ENCODE measurements at places on chromosomes 12 and 14. TPM values are rescaled to one million over a fixed set of nuclear protein-coding genes. Genes with fewer than 3 reads are reported as not detected.

Gene CD163
- not detected for total RNA-seq

Gene VAMP1
- total RNA-seq: 8.0 TPM

DNA sequence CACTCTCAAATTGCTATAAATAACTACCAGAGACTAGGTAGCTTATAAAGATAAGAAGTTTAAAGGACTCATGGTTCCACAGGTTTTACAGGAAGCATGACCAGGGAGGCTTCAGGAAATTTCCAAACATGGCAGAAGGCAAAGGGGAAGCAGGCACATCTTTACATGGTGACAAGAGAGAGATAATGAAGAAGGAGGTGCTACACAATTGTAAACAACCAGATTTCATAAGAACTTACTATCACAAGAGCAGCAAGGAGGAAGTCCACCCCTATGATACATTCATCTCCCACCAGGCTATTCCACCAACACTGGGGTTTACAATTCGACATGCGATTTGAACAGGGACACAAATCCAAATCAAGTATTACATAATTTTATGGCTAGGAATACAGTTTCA is 257.7 kb downstream of the BTG1 start:
- DNase-seq: no peak

Gene B4GALNT3
- 0.19 TPM for total RNA-seq

Gene KRT82
- total RNA-seq: not detected

- DNase-seq: no peak
Measured at GRCh38 chr12:116694653-116695463, 43.0 kb downstream of the SPRING1 start.

Gene TESPA1
- not detected for total RNA-seq

GRCh38 chr12:28827861-28828260 is 321.2 kb upstream of the FAR2 start:
- DNase-seq: no peak

DNA sequence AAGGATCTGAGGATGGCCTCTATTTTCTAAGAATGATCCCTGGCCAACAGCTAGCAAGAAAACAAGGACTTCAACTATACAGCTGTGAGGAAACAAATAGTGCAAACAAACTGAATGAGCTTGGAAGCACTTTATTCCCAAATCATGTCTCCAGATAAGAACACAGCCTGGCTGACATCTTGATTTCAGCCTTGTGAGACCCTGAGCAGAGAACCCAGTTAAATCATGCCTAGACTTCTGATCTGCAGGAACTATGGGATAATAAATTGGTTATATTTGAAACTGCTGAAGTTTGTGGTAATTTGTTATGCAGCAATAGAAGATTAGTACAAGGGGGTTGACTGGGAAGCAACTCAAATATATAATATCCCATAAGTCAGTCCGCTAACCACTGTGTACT is 183.9 kb upstream of the BMP4 start:
- DNase-seq: no peak

DNA sequence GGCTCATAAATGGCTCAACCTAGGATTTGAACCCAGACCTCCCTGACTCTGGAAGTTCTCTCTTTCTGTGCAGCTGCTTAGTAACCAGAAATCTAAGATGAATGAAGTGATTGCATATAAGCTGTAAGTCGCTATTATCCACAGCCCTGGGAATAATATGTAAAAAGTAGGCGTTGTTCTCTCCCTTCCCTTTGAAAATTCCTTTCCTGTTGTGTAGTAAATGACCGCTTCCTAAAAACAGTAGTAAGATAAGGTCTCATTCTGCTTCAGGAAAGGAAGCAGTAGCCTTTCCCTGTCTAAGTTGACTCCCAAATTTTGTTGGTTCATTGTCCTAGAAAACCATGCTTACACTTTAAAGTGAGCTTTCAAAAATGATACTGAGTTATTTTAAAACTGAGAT is 418.3 kb downstream of the EGLN3 start:
- DNase-seq: no peak

- no peak for DNase-seq
Measured at GRCh38 chr12:76523408-76523807, 36.2 kb downstream of the OSBPL8 start.

Gene ZNF740
- total RNA-seq: 10.5 TPM

GRCh38 chr14:104141621-104142091 is 3.3 kb downstream of the KIF26A start:
- no peak for DNase-seq

Gene NDUFA12
- 226 TPM for total RNA-seq

- no peak for DNase-seq
Measured at GRCh38 chr12:12195081-12195480, 71.8 kb downstream of the LRP6 start.
